ENCODE measurements at places on chromosomes 5 and 9.
A peak's percentile ranks its signal among the peaks of the same experiment; 100 is the strongest.

DNA sequence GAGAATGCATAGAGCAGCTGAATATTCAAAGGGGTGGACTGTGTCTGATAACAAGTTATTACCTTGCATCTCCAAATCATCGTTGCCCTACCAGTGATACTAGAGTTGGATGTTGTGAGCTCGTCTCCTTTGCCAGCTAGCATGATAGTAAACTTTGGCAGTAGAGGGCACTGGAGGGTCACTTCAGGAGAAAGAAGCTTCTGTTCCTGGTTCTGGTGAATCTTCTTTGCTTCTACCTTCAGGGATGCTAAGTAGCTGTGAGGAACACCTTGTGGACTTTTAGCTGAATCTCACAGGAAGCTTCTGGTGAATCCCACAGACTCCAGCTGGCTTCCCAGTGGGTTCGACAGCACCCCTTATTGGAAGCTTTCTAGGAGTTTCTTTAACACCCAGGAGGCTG, 626.6 kb upstream of the SGCD start:
- DNase-seq = no peak

DNA sequence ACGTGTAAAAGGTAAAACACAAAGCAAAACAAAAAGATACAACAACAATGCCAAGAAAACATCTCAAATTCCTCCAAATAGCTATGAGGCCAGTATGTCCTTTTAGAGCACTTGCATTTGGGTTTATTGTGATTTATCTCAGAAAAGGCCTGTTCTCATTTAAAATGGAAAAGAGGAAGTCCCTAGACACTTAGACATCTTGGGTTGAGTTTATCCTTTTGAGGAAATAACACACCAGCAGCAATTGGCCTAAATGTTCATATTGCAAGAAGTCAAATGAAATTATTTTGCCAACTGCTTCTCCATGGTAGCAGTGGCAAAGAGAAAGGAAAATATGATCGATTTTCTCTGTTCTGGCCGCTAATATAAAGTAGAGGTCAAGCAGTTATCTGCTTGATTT, 43.6 kb upstream of the TRMT10B start:
- DNase-seq = no peak

GRCh38 chr9:33415501-33416038, 13.2 kb upstream of the AQP7 start:
- DNase-seq = peak; percentile 28

GRCh38 chr5:135235551-135236227, 163.3 kb downstream of the MACROH2A1 start:
- DNase-seq = no peak

DNA sequence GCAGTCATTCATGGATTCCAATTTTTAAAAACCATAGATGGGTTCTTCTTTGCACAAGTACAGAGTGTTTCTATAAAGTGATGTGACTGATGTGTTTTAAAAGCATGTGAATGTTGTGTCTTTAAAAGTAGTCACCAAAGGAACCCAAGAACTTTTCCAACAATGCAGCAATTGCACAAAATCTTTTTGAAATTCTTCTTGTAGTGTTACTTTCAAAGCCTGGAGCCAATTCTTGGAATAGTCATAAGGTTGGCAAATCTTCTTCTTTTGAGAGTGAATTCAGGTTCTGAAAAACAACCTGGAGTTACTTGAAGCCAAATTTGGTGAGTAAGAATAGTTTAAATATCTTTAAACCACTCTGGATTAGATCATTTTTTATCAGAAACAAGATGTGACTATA, 10.5 kb downstream of the GRAMD2B start:
- DNase-seq = no peak

- DNase-seq = peak; percentile 89
Measured at GRCh38 chr5:136811551-136811950, 446.2 kb upstream of the TRPC7 start.

GRCh38 chr5:161009817-161010216, 157.8 kb upstream of the ATP10B start:
- DNase-seq = no peak

DNA sequence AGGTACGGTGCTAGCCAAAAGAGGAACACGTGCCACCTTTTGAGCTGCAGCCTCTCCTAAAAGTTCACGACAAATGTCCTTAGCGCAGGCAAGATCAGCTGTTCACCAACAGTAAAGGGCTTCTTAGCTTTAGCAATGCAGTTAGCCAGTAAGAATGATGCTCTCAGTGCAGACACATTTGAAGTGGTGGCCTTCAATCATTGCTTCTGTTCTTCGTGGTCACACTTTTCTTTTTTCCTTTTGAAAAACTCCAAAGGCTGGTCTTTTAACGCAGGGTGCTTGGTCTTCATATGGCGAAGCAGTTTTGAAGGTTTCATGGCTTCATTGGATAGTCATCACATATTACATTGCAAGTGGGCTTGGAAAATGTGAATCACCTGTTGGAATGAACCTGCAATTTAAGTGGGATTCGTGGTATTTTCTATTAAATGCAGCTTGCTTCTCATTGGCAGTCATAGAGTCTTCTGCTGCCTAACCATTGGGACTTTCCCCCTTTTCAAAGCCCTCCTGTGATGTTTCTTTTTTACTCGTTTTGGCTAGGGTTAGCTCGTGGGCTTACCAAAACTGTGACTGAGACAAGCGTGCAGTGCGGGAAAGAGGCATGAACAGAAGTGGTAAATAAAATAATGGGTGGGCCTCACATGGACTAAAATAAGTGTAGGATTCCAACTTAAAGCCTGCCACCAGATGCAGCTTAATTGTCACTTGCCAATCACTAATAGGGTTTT, 100.9 kb downstream of the MRPL36 start:
- DNase-seq = no peak

DNA sequence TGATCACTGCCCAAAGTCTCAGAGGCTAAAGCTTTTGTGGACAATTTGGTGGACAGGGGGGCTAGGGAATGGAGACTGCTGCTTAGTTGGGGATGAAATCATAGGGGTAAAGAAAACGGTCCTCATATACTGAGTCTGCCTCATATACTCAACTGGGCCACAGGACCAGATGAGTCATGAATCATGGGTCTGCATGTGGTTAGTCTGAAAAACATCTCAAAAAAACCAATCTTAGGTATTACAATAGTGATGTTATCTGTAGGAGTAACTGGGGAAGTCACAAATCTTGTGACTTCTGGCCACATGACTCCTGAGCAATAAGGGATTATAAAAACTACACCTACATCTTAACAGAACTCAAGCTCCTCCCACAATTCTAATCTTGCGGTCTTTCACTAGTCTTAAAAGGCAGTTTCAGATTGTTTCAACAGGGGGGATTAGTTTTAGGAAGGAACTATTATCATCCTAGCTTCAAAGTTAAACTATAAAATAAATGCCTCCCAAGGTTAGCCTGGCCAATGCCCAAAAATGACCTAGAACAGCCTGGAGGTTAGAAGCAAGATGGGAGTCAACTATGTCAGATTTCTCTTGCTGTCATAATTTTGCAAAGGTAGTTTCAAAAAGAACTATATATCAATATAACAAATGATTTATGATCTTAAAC, 17.5 kb downstream of the TMEM161B start:
- no peak for DNase-seq

DNA sequence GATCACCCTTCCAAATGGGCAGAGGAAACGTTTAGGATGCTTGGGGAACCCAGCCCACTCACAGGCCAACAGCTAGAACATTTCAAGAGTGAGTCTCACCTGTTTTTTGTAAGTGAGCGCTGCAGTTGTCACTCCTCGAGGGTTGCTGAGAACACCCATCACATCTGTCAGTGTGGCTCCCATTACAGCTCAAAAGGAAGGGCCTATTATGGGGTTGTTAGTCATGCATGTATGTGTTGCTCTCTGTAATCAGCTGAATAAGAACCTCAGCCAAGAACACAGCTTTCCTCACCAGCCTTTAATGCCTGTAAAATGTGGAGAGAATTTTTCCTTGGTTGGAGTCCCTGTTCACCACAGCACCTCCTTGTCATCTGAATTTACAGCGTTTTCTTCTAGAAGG, 196.3 kb upstream of the KLF4 start:
- no peak for DNase-seq

- no peak for DNase-seq
Measured at GRCh38 chr9:79026316-79026715, 545.4 kb upstream of the TLE4 start.

DNA sequence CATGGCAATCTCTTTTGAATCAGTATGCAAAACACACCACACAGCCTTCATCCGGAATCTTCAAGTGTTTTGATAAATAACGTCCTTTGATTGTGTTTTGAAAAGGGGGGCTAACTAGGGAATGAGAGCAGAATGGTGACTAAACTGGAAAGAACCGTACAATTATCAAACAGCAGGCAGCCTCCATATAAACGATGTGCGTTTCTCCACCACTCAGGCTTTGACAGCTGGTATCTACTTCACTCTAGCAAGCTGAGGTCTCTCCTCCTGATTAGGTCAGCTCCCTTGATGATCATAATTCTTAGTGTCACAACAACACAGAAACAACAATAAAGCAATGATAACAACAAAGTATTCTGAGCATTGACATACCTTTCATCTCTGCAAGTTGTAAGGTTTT, 465.9 kb downstream of the TUSC1 start:
- DNase-seq = no peak

DNA sequence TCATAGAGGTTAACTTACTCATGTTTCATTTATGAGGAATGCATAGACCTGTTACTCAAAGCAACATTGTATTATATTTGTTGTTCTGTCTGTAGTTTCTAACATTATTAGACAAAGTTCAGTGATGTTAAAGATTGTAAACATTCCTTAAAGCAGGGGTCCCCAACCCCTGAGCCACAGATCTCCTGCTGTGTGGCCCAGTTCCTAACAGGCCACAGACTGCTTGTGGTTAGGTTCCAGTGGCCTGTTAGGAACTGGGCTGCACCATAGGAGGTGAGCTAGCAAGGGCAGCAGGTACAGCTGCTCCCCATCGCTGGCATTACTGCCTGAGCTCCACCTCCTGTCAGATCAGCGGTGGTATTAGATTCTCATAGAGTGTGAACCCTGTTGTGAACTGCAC, 181.1 kb downstream of the KDM4C start:
- DNase-seq = no peak

GRCh38 chr5:34740389-34740806, 84.3 kb downstream of the RAI14 start:
- DNase-seq = no peak

DNA sequence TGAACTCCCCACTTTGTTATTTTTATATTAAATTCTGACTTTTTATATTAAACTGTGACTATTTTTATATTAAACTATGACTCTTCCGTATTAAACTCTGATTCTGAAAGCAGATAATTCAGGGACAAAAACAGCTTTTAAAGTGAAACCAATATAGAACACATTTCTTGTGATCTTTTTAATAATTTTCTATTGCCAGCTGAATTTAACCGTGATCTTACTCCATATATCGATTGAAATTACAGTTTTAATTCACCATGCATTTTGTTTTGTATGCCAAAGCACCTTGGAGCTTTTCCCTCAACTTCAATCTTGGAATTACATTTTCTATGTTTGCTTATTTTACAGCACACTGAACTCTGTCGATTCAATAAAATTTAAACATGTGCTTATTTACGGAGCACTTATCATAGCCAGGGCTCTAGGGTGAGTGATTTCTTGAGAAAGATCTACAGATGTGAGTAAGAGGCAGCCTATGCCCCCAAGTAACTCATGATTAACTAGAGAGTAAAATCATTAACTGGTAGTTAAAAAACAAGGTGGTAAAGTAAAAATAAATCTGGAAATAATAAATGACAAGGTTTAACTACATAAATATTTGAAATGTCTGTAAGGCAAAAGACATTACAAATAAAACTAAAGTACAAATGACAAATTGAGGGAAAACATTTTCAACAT, 72.9 kb upstream of the ALDH1B1 start:
- no peak for DNase-seq

GRCh38 chr5:56815658-56816545, 553 bp downstream of the MAP3K1 start:
- DNase-seq = peak; percentile 21

GRCh38 chr5:145407300-145408047, 427.7 kb downstream of the PRELID2 start:
- DNase-seq = no peak

GRCh38 chr5:74188351-74189105, 452.0 kb downstream of the ENC1 start:
- no peak for DNase-seq

GRCh38 chr9:131658377-131659129, 81.3 kb downstream of the RAPGEF1 start:
- DNase-seq = peak; percentile 72

DNA sequence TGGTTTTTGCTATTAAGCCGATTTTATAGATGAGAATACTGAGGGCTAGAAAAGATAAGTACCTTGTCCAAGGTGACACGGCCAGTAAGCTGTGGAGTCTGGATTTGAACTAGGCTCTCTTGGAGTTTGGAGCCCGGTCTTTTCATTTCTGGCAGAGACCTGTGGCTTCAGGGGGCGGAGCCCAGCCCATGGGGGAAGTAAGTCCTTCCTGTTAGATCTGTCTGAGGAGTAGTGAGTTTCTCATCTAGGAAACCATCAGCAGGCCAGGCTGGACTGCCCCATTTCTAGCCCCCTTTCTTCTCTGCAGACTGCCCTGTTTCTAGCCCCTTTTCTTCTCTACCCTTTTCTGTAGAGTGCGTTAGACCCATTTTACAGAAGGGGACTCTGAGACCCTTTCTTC, 521 bp upstream of the PTGS1 start:
- no peak for DNase-seq

DNA sequence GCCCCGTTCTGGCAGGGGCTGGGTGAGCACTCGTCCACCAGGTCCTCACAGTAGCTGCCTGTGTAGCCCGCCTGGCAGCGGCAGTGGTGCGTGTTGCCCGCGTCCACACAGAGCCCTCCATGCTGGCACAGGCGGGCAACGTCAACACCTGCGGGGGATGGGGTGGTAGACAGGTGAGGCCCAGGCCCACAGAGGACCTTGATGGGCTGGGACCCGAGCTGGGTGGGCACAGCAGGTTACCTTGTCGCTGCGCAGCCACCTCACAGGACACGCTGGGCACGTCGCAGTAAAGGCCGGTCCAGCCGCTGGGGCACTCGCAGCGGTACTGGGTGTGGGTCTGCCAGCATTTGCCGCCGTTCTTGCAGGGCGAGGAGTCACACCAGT, 25.1 kb upstream of the SEC16A start:
- no peak for DNase-seq

DNA sequence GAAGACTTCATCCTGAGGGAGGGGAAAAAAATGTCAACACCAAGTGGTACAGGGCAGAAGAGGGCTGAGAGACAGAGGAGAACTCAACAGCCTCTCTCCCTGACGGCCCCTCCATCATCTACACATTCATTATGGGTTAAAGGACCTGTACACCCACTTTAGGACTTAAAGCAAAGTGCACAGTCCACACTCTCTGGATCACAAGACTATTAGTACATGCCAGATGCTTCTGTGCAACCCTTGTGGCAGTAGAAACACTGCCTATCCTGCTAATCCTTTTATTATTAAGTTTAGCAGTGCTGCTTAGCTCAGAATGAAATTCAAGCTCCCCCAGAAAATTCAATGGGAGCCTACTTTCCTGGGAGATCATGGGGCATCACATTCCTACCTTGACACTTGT, 1.9 kb downstream of the FRMD3 start:
- no peak for DNase-seq

- no peak for DNase-seq
Measured at GRCh38 chr5:130643321-130643720, 521.7 kb downstream of the HINT1 start.
